ENCODE measurements at places on chromosomes 5 and 9.

- DNase-seq = no peak
Observed at GRCh38 chr9:121567500-121568342, 68.1 kb upstream of the GGTA1 start.

- no peak for DNase-seq
Observed at GRCh38 chr9:88722753-88723152, 187.8 kb downstream of the NXNL2 start.

GRCh38 chr5:109945097-109945678 lies 255.5 kb downstream of the MAN2A1 start:
- DNase-seq = no peak

DNA sequence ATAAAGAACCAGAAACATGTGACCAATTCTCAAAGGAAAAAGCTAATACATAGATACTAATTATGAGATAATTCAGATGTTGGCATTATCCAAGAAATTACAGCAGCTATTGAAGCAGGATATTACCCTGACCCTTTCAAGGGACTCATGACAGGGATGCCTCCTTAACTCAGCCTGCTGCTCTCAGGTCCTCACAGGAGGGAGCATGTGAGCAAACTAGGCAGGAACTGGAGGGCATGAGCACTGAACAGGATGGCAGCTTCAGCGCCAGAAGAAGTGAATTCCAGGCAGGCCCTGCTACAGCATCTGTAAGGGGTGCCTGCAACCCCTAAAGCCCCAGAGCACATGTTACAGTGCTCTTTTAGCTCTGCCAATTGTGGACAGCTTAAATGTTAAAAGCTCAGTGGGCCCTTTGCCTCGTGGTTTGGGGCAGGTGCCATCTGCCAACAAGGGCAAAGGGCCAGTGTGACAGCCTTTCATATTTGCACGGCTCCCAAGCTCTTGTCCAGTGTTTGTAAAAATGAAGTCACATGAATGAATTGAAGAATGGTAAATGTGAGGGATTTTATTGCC lies 464.7 kb upstream of the COX7C start:
- no peak for DNase-seq

GRCh38 chr9:97491216-97491999 lies 10.1 kb upstream of the TMOD1 start:
- no peak for DNase-seq
